ENCODE measurements at places on chromosomes 3 and 15. TPM values are rescaled to one million over a fixed set of nuclear protein-coding genes. Genes with fewer than 3 reads are reported as not detected.

DNA sequence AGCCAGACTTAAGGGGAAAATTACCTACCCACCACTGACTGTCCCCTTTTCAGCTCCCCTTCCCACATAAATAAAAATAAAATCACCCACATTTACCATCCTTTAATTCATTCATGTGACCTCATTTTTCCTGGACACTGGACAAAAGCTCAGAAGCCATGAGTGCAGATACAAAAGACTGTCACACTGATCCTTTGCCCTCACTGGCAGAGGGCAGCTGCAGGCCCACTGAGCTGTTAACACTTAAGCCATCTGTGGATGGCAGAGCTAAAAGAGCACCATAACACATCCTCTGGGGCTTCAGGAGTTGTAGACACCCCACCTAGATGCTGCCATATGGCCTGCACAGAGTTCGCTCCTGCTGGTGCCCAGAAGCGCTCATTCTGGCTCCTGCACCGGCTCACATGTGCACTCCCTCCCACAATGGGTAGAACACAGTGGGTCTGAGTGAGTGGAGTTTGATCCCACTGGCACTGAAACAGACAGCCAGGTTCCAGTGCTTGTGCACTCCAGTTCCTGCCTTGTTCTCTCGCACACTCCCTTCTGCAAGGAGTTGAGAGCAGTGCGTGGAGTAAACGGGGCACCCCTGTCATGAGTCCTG, 38.8 kb downstream of the EDC3 start:
- DNase-seq, result no peak

GRCh38 chr3:184800349-184800930, 11.5 kb upstream of the VPS8 start:
- no peak for DNase-seq

Gene FSIP1
- 0.43 TPM for total RNA-seq

GRCh38 chr3:55069950-55070349, 142.1 kb upstream of the LRTM1 start:
- DNase-seq, result no peak

Gene MASP1
- total RNA-seq, result not detected

DNA sequence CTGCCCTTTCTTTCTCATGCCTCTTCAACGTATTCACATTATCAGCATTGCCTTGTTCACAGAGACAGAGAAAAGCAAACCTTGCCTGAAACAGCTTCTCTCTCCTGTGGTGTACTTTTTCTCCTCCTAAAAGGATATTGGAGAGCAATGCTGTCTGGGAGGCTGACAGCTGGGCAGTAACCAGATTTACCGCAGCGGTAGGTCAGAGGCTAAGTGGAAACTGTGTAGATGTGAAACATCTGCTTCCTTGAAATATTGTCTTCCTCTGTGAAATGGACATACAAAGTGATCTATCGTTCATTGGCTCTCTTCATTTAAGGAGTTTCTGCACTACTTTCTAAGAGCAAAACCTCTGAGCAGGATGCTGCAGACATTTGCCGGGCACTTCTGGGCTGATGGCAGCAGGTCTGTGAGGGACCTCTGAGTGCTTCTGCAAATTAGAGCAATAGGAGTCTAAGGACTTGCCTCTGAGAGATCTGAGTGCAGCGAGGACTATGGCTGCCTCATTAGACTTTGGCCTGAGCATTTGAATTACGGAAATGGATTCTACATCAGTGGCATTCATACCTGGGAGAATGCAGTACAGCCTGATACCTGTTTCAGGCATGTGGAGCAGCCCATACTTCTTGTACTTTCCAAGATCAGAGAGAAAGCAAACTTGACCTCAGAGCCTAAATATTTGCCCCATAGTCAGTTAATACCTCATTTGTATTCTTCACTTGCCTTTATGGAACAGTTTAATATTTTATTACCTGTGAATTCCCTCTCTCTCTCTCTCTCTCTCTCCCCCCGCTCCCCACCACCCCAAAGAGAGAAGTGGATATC, 260.5 kb upstream of the TPRG1 start:
- no peak for DNase-seq

Gene ROPN1B
- 0.30 TPM for total RNA-seq

DNA sequence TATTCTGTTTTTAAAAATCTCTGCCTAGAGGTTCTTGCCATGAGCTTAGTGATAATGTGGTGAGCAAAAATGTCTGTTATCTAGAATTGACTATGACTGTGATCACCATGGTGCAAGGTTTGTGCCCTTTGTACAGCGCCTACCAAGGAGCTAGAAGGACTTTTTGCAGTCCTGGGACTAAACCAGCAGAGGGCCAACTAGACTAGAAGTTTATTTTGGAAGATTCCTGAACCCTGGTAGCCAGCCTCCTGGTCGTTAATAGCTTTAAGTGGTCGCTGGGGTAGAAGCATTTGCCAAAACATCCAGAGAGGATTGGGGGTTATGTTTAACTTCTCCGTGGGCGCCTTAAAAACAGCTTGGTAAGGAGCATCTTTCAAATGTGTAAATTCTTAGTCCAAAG, 7.8 kb downstream of the SCG5 start:
- DNase-seq, result no peak

DNA sequence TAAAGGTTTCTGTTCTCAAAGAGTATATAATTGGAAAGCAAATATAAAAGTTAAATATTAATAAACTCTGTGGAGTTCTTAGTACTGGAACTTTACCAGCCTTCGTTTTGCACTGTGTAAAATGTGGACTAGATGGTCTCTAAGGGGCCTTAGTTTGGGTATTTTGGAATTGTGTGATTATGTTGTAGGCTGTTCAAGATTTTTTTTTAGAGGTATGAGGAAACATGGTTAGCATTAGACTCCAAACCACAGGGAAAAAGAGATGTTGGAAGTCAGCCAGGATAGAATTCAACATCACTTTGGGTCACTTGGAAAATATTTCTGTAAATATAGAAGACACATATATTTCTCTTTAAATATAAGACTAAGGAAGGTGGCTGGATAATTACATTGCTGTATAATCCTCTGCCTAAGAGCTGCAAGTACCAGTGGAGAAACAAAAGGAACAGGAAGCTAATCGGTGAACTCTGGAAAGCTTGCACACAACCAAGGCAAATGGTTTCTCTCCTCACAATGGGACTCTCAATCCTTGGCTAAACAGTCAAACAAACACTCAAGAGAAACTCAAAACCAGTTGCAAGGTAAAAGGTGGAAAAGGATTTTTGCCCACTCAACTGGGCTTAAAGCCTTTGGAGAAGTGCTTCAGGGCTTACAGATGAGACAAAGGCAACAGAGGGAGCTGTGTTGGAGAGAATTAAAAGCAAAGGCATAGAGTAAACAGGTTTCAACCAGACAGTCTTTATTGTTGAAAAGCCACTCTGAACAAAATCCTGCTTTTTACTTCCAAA, 141.7 kb downstream of the NR1D2 start:
- DNase-seq, result peak; percentile 3

DNA sequence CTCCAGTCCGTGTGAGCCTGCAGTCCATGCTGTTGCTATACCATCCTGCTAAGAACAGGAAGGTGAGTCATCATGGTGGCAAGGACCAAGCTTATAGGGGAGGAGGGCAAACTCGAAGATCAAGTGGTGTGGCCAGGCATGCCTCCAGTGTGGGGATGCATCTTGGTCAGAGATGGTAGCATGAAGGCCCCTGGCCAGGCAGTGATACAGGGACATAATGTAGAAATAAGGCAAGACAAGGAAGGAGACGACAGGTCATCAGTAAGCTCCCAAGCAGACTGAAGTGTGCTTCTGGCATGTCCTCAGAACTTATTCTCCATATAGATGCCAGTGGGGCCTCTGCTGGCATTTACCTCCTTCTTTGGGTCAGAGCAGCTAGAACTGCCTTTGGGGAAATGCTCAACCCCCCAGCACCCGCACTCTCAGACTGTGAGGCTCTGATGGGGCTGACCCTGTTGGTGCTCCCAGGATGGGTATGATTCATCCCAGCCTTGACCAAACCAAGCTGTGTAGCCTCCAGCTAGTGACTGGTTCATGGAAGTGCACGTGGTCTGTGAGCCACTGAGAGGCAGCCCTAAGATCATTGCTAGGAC, 52.5 kb upstream of the ATP2B2 start:
- peak; percentile 78 for DNase-seq

GRCh38 chr3:196120291-196120951, 38.5 kb upstream of the TFRC start:
- DNase-seq, result no peak

Measured in HT1080 (cell line).